ENCODE measurements at places on chromosomes 2 and 18.

DNA sequence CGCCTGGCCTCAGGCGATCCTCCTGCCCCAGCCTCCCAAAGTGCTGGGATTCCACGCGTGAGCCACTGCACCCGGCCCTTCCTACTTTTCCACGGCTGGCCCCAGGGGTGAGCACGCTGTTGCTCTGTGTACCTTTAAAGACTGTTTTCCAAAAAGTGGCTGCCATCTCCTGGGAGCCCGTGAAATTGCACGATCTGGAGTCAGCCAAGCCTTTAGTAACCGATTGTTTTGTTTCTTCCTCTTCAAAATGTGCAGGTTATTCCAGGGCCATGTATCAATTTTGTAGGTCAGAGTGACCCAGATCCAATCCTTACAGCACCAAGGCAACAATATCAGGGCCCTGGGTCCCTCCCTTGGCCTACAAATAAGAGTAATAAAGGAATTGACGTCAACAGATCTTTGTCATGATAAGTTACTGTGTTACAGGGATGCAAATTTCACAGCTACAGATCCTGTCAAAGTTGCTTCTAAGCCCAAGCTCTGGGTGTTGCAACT, 135.6 kb upstream of the ZNF236 start:
- DNase-seq, result peak; percentile 16

DNA sequence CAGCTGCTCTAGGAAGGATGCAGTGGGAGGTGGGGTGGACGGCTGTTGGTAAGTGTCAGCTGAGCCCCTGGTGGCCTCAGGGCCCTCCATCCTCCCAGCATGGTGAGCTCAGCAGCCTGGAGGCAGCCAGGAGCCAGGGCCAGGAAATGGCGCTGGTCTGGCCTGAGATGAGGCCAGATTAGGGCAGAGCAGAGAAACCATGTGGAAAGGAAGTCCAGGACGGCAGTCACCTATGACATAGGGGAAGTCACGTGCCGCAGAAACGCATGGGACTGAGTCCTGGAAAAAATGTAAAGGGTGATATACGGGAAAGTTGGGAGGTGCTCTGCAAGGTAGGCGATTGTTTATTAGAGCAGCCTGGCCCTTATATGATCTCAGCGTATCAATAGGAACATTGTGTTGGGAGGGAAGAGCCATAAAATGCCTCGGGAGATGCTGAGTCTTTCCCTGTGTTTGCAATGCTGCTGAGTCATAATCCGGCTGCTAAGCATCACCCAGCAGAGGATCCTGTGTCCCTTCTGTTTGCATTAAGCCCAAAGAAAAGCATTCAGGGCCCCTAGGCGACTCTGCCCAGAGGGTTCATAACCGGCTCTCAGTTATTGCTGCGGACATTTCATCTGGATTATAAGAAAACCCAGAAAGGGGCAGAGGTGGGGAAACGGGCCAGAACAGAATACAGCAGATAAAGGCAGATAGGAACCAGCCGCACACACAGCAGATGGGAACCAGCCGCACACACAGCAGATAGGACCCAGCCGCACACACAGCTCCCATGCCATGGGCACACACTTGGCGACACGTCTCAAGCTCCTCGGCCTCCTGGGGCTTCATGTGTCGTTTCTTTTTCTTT, 30.3 kb upstream of the B3GNT7 start:
- DNase-seq, result no peak

DNA sequence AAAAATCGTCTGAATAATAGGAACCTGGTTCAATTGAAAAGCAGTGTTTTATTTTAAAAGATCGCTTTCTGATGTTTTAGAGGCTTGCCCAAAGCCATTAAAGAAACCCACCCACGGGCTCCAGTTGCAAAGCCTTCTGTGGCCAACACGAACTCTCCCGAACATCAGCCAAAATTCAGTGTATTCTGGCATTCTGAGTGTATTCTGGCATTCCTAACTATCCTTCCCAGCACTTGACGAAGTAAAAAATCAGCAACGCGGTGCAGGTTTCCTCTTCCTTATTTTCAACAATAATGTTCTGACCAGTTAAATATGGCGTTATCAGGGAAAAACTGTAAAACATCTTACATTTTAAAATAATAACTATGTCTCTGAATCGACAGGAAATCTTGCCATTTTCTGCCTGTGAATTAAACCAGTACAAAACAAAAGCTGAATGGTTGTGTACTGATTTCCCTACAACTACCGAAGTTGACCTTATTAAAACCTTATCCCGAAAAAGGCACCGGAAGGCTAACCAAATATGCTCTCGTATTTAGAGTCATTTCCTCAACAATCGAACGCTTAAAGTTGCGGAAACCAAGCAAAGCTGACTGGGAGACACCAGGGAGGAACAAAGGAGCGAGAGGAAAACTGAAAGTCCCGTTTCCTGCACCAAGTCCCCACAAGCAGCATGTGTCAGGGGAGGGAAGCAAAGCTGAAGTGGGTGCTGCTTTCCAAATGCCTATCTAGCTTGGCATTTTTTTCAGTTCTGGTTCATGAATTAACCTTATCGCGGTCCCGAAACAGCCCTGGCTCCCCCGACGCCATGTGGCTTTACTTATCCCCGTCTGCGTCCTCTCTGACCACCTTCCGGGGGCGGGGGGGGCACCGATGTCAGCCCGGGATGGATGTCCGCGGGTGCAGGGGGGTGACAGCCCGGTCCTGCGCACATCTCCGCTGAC, 44.3 kb downstream of the ZNF516 start:
- DNase-seq, result no peak

DNA sequence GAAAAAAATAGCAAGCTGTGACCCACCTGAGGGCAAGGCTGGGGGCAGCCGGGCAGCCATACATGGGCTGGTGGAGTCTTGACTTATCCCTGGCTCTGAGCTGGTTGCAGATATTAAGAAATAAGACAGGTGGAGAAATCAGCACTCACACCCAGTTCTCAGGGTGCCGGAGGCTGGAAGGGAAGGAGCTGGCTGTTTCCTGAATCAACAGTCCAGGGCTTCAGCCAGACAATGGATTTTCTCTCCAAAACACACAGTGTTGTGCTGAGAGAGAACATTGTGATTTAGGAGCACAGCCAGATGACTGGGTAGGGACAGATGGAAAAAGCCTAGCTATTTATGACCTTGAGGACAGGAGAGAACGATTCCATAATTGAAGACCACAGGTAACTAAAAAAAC, 208.8 kb downstream of the LDLRAD4 start:
- DNase-seq, result no peak

GRCh38 chr2:175414882-175415487, 233.5 kb upstream of the ATP5MC3 start:
- peak; percentile 27 for DNase-seq

DNA sequence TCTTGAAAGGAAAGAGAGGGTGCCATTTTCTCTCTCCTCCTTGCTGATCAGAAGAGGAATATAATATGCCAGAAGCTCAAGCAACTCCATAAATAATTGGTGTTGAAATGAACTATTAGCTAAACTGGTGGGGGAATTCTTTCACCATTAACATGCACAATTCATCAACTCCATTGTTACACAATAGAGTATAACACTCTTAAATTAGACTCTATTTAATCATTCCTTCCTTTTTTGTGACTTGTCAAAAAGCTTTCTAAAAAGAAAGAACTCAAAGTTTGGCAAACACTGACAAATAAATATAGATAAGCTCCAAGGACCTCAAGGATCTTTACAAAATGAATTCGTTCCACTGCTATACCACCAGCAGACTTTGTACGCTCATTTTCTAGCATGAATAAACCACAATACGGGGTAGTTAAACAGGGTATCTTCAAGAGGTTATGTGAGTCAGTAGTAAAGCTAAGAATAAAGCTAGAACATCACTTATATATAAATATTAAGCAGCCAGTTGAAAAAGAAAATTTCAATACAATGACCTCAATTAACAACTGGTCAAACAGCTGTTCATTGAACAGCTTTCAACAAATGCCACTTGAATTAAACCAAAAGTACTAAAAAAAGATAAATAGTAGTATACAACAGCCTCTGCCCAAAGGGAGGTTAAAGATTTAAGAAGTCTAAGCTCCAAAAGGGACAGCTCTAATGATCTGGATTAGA, 6.4 kb downstream of the TRAK2 start:
- DNase-seq, result no peak

- DNase-seq, result no peak
These were observed 70.9 kb downstream of the AAK1 start for GRCh38 chr2:69572641-69573040.

DNA sequence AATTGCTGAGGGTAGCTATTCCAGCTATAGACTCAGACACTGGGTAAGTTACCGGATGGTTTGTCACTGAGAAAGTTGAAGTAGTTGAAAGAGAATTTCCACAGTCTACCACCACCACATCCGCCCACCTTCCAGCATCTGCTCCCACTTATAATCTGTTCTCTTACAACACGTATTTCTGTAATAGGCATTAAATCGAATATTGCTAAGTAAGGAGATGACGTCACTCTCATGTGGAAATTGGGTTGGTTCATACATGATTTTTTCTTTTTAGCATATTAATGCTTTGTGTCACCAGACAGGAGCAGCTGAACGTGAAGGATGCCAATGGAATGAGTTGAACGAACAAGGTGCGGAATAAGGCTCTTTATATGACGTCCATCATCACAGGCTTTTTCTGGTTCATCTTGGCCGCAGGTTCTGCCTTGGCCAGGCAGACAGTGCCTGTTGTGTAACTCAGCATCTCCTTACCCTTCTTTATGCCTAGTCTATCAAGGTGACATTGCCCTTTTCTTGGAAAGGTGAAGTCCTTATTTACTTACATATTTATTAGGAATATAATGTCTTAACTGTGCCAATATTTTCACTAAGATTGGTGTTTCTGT, 45.9 kb downstream of the THUMPD2 start:
- DNase-seq, result no peak

DNA sequence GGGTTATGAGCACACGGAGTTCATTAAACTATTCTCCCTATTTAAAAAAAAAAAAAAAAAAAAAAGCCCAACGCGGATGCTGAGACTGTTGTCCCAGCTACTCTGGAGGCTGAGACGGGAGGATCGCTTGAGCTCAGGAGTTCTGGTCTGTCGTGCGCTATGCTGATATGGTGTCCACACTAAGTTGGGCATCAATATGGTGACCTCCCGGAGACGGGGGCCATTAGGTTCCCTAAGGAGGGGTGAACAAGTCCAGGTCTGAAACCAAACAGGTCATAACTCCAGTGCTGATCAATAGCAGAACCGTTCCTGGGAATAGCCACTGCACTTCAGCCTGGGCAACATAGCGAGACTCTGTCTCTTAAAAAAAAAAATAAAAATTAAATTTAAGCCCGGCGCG, 12.9 kb upstream of the ANKRD53 start:
- DNase-seq, result no peak

DNA sequence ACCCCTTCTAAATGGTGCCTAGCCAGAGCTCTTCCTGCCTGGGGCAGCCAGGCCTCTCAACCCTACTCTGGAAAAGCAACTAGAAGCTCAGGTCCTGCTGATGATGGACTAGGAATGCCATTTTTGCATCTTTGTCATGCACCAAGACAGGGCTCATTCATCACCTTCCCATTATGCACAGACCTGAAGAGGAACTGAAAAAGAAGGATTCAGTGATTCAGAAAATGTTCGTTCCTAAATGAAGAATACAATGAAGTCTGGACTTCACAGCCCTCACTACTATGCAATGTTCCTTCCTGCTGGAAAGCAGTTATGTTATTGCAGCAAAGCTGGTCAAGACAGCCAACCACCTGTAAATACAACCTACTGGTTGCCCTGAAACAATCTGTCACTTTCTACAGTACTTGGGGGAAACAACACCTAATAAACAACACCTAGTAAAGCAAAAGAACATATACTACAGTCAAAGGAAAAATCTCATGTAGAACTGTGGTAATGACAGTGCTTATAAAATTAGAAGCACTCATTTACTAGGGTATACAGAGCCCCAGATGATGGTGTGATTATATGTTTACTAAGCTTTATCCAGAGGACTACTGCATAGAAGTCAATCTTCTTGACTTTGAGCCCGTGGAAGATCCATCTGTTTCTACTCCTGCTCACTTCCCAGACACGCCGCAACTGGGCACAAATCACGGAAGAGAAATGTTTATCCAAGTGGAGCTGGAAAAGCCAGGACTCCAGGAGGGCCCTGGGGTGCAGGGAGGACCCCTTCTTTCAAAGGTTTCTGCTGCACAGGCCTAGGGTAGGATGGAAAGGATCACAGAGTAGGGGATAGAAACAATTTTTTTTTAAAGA, 103.1 kb upstream of the THOC1 start:
- DNase-seq, result no peak

- DNase-seq, result no peak
These were observed 954.7 kb upstream of the FANCL start for GRCh38 chr2:59195851-59196250.

DNA sequence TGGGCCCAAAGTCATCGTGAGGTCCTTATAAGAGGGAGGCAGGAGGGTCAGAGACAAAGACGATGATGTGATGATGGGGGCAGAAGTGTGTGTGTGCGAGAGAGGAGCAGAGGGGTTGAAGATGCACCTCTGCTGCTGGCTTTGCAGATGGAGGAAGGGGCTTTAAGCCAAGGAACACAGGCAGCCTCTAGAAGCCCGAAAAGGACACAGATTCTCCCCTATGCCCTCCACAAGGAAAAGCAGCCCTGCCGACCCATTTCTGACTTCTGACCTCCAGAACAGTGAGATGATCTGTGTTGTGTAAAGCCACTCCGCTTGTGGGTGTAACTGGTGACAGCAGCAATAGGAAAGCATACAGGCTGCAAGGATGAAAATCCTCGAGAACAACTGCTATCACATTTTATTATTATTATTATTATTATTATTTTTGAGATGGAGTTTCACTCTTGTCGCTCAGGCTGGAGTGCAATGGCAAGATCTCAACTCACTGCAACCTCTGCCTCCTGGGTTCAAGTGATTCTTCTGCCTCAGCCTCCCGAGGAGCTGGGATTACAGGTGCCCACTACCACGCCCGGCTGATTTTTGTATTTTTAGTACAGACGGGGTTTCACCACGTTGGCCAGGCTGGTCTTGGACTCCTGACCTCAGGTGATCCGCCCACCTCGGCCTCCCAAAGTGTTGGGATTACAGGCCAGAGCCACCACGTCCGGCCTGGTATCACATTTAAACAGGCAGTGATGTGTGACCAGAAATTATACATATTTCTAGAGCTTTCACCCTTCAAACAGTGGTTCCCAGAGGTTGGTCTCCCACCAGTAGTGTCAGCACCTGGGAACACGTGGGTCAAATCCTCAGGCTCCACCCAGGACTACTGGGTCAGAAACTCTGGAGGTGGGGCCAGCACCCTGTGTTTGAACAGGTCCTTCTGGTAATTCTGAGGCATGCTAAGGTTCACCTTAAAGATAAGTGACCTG, 170.5 kb downstream of the TGIF1 start:
- no peak for DNase-seq

GRCh38 chr2:129711816-129712675, 267.4 kb upstream of the RAB6C start:
- DNase-seq, result no peak

GRCh38 chr2:170586571-170587095, 128.5 kb upstream of the SP5 start:
- DNase-seq, result no peak

DNA sequence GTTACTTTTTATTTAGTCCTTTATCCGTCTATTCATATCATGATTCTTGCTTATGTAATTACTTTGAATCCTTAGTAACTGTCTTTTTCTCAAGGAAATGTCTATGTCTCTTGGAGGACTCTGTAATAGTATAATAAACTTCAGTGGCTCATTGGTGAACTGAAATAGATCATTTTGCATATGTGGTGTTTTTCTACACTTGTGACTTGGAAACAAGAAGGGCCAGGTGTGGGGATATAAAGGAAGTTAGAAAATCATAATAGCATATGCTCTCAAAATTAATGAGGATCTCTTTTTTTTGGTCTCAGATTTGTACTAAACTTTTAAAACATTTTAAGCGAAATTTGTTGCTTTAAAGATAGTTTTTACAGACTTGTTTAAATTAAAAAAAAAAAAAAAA, 453.0 kb upstream of the CDH20 start:
- no peak for DNase-seq

GRCh38 chr18:40782453-40783130, 1172.4 kb upstream of the PIK3C3 start:
- no peak for DNase-seq
